ENCODE measurements at places on chromosomes 11 and 22. TPM values are rescaled to one million over a fixed set of nuclear protein-coding genes. Genes with fewer than 3 reads are reported as not detected.

GRCh38 chr11:126357055-126357962 is 1.8 kb downstream of the ST3GAL4 start:
- H3K27me3 ChIP-seq, result no peaks in the 10 kb centered on the region
- peaks cover 37% of the 10 kb centered on the region for H3K4me1 ChIP-seq
- no peaks in the 10 kb centered on the region for H3K36me3 ChIP-seq
- DNase-seq, result no peak
- no peak overlapping the region for H3K27ac ChIP-seq

- H3K27ac ChIP-seq, result no peak overlapping the region
- H3K36me3 ChIP-seq, result no peaks in the 10 kb centered on the region
- H3K4me3 ChIP-seq, result no peak overlapping the region
- no peak for DNase-seq
- no peaks in the 10 kb centered on the region for H3K4me1 ChIP-seq
These were observed 3.7 kb downstream of the LRRC32 start for GRCh38 chr11:76666830-76667229.

DNA sequence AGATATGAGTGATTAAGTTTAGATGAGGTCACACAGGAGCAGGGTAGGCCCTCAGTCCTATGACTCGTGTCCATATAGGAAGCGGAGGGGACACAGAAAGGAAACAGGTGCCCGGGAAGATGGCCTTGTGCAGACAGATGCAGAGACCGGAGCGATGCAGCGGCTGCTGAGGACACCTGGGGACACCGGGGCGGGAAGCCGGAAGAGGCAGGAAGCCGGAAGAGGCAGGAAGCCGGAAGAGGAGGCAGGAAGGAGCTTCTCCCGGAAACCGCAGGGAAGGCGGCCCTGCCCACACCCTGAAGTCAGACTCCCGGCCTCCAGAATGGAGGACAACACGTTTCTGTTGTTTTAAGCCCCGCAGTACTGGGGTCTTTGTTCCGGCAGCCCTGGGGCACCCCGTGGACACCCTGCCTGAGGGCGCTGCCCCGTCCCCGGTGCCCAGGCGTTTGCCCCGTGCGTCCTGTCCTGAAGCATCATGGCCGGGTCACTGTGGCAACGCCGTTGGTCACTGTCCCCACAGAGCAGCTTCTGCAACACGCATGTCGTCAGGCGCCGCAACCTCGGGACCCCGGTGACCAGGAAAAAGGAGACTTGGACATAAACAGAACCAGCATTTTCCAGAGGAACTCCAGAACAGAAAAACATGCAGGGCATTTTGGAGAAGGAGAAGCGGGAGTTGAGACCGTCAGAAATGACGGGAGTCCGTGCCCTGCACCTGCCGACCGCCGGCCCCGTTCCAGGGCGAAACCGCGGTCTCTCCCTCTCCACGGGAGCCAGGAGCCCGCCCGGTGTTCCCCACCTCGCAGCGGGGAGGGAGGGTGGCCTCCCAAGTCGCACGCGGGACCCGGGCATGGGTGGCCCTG is 103.4 kb downstream of the BRD1 start:
- H3K4me1 ChIP-seq, result no peaks in the 10 kb centered on the region
- DNase-seq, result no peak
- no peaks in the 10 kb centered on the region for H3K27me3 ChIP-seq
- H3K4me3 ChIP-seq, result no peak overlapping the region
- H3K36me3 ChIP-seq, result no peaks in the 10 kb centered on the region

The CCDC85B gene
- polyA plus RNA-seq, result 54.5 TPM

The FBXO7 gene
- polyA plus RNA-seq, result 32.7 TPM

DNA sequence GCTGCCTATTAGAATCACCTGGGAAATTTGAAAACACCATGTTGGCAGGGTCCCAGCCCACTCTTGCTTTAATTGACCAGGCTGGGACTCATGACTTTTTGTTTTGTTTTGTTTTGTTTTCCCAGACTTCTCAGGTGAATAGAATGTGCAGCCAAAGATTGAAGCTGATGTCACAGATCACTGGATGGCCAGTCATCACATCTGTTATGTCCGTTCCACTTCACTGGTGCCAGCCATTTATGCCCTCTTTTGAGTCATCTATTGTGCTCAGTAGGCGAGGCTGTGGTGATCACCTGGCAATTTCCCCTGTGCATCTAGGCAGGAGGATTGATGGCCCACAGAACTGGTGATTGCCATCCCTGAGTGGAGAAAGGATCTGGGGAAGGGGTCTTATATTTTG is 297.3 kb downstream of the INSC start:
- no peak overlapping the region for H3K4me3 ChIP-seq
- no peak overlapping the region for H3K27ac ChIP-seq
- H3K27me3 ChIP-seq, result no peaks in the 10 kb centered on the region
- H3K4me1 ChIP-seq, result no peaks in the 10 kb centered on the region
- no peak for DNase-seq
- H3K36me3 ChIP-seq, result no peaks in the 10 kb centered on the region

The CLMP gene
- 8.4 TPM for polyA plus RNA-seq

The PAX6 gene
- polyA plus RNA-seq, result 0.45 TPM
